ENCODE measurements at places on chromosomes 2 and 18. TPM values are rescaled to one million over a fixed set of nuclear protein-coding genes. Genes with fewer than 3 reads are reported as not detected.

DNA sequence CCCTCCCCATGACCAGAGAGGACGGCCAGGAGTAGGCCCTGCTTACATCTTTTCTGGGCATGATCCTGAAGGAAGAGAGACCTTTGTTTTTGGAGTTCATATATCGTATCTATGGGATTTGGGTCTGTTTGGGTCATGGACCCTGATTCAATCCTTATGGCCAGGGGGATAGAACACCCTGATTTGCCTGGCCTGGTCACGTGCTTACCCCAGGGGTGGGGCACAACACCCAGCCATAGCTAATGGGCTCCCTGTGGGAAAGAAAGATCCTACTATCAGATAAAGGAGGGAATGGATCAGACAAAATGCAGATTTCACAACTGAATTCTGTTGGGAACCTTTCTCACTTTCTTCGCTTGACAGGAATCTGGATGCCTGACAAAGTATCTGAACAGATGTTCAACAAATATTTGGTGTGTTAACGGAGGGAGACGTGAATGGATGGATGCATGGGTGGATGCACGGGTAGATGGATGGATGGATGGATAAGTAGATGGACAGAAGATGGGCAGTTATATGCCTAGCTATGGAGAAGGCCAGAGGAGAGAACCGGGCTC is 155.9 kb downstream of the KLHL29 start:
- peak overlapping the region; percentile 40 for H3K27ac ChIP-seq
- peaks cover 6% of the 10 kb centered on the region for H3K27me3 ChIP-seq
- no peak overlapping the region for H3K4me3 ChIP-seq
- no peaks in the 10 kb centered on the region for H3K36me3 ChIP-seq

GRCh38 chr2:153461453-153461852 is 17.1 kb downstream of the RPRM start:
- no peaks in the 10 kb centered on the region for H3K27me3 ChIP-seq
- no peak overlapping the region for H3K4me3 ChIP-seq
- no peak overlapping the region for H3K27ac ChIP-seq

GRCh38 chr2:170820757-170821530 is 4.3 kb downstream of the GAD1 start:
- H3K4me1 ChIP-seq = peaks cover 69% of the 10 kb centered on the region
- H3K4me3 ChIP-seq = peak overlapping the region; percentile 11
- H3K27ac ChIP-seq = no peak overlapping the region
- H3K36me3 ChIP-seq = no peaks in the 10 kb centered on the region
- DNase-seq = no peak

GRCh38 chr18:8608795-8609658 is at the start of gene RAB12:
Gene RAB12 (plus strand): TSS chr18:8609437. CDS start chr18:8609440, 3 bp downstream.
- H3K27me3 ChIP-seq = no peaks in the 10 kb centered on the region
- H3K4me1 ChIP-seq = no peaks in the 10 kb centered on the region
- H3K36me3 ChIP-seq = no peaks in the 10 kb centered on the region
- peak within 1 kb of the TSS; percentile 89 for H3K27ac ChIP-seq
- peak within 1 kb of the TSS; percentile 94 for H3K4me3 ChIP-seq

DNA sequence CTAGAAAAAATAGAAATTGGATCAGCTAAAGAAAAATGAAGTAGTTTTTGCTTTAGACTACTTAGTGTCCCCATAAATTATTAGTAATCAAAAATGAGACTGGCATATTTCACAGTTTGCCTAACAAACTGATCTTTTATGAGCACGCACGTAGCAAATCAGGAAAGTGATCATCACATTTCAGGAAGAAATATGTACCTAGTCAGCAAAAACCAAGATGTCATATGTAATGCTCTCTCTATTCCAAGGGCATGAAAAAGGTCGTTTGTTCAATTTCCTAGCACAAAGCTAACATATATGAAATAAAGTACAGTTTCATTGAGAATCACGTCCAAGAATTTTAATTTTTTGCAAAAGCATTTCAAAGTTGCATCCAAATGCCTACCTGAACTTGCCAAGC is 600.4 kb upstream of the CHAC2 start:
- H3K36me3 ChIP-seq = no peaks in the 10 kb centered on the region
- no peaks in the 10 kb centered on the region for H3K4me1 ChIP-seq
- no peak overlapping the region for H3K4me3 ChIP-seq
- no peak for DNase-seq
- H3K27ac ChIP-seq = no peak overlapping the region
- H3K27me3 ChIP-seq = no peaks in the 10 kb centered on the region

GRCh38 chr2:234025466-234025865 is 25.0 kb upstream of the SPP2 start:
- H3K4me1 ChIP-seq = no peaks in the 10 kb centered on the region
- no peak overlapping the region for H3K4me3 ChIP-seq
- no peaks in the 10 kb centered on the region for H3K36me3 ChIP-seq
- DNase-seq = no peak
- H3K27ac ChIP-seq = no peak overlapping the region

GRCh38 chr2:201969938-201970785 is 63.5 kb upstream of the FZD7 start:
- H3K36me3 ChIP-seq = no peaks in the 10 kb centered on the region
- no peaks in the 10 kb centered on the region for H3K27me3 ChIP-seq
- no peak overlapping the region for H3K27ac ChIP-seq
- DNase-seq = no peak
- no peak overlapping the region for H3K4me3 ChIP-seq

DNA sequence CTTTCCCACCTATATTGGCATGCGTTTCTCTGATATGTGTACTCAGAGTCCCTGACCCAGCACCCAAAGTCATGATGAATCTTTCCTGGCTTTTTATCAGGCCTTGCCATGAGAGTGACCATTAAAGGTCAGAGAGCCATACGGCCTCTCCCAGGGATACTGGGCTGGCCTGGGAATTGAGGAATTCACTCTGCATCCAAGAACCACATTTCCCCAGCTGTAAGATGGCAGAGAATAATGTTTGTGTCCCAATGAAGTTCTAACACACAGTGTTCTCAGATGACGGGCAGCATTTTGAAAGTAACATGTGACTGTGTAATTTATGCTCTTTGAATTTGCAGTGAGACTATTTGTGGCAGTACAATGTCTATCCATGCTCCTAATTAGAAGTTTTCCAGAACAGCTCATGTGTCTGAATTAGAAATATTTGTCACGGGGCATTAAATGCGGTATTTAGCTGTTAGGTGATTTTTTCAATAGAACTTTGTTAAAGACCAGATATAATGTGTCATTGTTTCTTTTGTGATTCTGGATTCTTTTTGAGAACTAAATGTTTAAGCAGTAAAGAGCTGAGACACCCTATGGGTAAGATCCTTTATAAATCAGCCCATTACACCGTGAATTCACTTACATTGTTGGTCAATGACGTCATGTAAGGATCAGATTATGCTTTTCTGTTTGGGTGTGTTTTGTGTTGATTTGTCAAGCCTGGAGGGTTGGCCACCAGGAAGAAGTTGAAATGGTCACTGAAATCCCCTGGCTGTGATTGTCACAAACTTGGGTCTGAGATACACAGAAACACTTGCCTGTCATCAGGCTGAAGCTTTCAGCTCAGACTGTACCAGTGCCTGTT is 7.3 kb upstream of the SLC3A1 start:
- H3K27me3 ChIP-seq = no peaks in the 10 kb centered on the region
- H3K27ac ChIP-seq = peak overlapping the region; percentile 8
- H3K36me3 ChIP-seq = no peaks in the 10 kb centered on the region
- no peak for DNase-seq

GRCh38 chr2:151544449-151544848 is 134.7 kb downstream of the RIF1 start:
- H3K36me3 ChIP-seq = no peaks in the 10 kb centered on the region
- no peak for DNase-seq
- H3K27me3 ChIP-seq = no peaks in the 10 kb centered on the region
- no peak overlapping the region for H3K27ac ChIP-seq

DNA sequence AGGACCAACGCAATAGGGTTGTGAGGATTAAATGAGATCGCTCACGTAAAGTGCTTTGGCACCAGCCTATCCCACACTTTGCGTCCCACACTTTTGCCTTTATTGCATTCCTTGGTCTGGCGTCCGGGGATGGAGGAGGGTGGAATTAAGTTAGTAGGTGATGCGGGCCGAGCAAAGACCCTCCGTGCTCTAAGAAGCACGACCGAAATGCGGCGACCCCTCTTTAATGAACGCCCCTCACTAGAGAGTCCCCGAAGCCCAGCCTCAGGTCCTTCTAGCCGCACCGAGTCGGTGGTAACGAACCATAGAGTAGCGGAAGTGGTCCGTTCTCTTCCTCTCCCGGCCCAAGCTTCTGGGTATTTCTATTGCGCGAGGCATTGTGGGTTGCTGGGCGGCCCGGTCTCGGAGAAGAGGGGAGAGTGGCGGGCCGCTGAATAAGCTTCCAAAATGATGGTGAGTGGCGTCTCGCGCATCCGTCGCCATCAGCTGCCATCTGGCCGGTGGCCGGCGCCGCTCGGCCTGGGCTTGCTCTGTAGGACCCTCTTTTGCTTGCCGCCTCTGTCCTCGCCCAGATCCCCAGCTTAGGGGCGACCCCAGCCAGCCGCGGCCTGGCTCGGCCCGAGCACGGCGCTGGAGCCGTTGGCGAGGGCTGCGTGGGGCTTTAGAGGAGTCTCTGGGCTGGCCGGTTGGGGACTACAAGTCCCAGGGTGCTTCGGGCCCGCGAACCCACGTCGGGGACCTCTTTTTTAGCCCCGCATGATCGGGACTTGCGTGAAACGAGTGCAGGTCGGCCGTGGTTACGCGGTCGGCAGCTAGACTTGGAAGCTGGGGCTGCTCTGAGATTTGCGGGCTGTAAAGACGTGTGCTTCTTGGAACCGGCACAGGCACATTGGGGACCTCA is at the start of gene CCT7:
Gene CCT7, plus strand, starts transcription at position 377 of the 901 bp plus-strand sequence. Its CDS starts 71 bp downstream, at position 448.
- no peaks in the 10 kb centered on the region for H3K27me3 ChIP-seq
- peaks cover 44% of the 10 kb centered on the region for H3K4me1 ChIP-seq
- peak within 1 kb of the TSS; percentile 92 for H3K27ac ChIP-seq
- DNase-seq = peak; percentile 94
- peaks cover 6% of the 10 kb centered on the region for H3K36me3 ChIP-seq

- no peaks in the 10 kb centered on the region for H3K27me3 ChIP-seq
- no peak for DNase-seq
- no peaks in the 10 kb centered on the region for H3K36me3 ChIP-seq
- no peak overlapping the region for H3K4me3 ChIP-seq
- peaks cover 17% of the 10 kb centered on the region for H3K4me1 ChIP-seq
These were observed 42.7 kb upstream of the ACTR3 start for GRCh38 chr2:113847144-113847543.

- H3K27me3 ChIP-seq = no peaks in the 10 kb centered on the region
- peaks cover 23% of the 10 kb centered on the region for H3K4me1 ChIP-seq
- no peak overlapping the region for H3K4me3 ChIP-seq
- DNase-seq = no peak
- H3K36me3 ChIP-seq = no peaks in the 10 kb centered on the region
- no peak overlapping the region for H3K27ac ChIP-seq
These were observed 2.1 kb downstream of the TTC39C start for GRCh38 chr18:24016643-24017042.

DNA sequence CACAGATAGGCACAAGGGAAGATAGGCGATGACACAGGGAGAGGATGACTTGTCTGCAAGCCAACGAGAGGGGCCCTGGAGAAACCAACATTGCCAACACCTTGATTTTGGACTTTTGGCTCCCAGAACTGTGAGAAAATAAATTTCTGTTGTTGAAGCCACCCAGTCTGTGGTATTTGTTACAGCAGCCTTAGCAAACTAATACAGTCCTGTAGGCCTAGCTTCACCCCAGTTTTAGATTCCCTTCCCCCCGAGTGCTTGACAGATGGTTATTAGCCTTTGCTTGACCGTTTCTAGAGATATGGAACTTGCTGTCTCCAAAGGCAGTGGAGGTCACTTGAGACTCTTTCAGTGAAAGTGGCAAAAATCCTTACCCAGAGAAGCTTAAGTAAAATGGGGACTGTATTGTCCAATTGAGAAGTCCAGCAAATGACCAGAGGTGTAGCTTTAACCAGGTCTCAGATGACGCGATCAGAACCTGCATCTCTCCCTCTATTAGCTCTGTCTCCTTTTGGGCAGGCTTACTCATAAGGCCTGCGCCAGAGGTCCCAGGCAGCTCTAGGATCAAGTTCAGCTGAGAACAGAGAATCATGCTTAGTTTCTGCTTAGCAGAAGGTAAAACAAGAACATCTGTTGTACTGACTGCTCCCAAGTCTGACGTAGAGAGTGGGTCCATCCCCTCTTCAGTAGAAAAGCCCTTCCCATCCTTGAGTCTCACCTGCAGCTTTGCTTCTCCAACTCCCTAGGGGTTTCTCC is 50.4 kb downstream of the MFSD6 start:
- H3K4me3 ChIP-seq = no peak overlapping the region
- no peak overlapping the region for H3K27ac ChIP-seq
- H3K4me1 ChIP-seq = peaks cover 16% of the 10 kb centered on the region
- DNase-seq = no peak
- no peaks in the 10 kb centered on the region for H3K36me3 ChIP-seq
- no peaks in the 10 kb centered on the region for H3K27me3 ChIP-seq

GRCh38 chr2:199663157-199663556 is 187.8 kb downstream of the FTCDNL1 start:
- H3K36me3 ChIP-seq = no peaks in the 10 kb centered on the region
- no peak for DNase-seq
- H3K27ac ChIP-seq = no peak overlapping the region
- H3K4me1 ChIP-seq = no peaks in the 10 kb centered on the region

DNA sequence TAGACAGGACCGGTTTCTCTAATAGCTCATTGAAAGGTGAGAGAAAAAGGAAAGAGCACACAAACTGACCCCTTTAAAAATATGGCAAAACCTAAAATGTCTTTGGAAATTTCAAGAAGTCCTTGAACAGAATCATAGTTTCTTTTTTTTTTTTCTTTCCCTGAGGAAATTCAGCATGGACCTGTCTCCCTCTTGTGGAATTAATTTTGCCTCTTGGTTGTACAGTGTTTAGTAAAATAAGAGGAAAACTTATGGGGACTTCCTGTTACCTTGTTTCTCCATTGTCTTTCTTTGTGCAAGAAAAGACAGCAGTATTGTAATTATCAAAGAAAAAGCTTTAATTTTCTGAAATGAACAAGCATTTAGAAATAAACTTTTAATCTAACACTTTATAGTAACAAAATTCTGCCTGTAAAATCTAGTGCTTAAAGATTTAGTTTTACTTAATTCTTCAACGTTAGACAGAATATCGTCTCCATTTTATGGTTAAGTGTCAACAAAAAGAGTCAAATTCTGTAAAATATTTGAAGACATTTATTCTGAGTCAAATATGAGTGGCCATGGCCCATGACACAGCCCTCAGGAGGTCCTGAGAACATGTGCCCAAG is 176.3 kb upstream of the NABP1 start:
- H3K4me1 ChIP-seq = peaks cover 16% of the 10 kb centered on the region
- no peak overlapping the region for H3K4me3 ChIP-seq
- no peaks in the 10 kb centered on the region for H3K36me3 ChIP-seq
- no peaks in the 10 kb centered on the region for H3K27me3 ChIP-seq
- DNase-seq = no peak

PER2 gene
- 7.2 TPM for total RNA-seq

GALNT14 gene
- 0.72 TPM for total RNA-seq

DSG4 gene
- not detected for total RNA-seq

SERPINB11 gene
- total RNA-seq = not detected

CACNB4 gene
- total RNA-seq = 0.33 TPM

VWA3B gene
- 1.3 TPM for total RNA-seq

MC4R gene
- total RNA-seq = not detected

POTEF gene
- not detected for total RNA-seq

Data from heart right ventricle (tissue), 16 donors.